ENCODE measurements at places on chromosomes 12 and 14. TPM values are rescaled to one million over a fixed set of nuclear protein-coding genes. Genes with fewer than 3 reads are reported as not detected.

GRCh38 chr12:93002293-93003054, 73.4 kb upstream of the EEA1 start:
- DNase-seq, result no peak

DNA sequence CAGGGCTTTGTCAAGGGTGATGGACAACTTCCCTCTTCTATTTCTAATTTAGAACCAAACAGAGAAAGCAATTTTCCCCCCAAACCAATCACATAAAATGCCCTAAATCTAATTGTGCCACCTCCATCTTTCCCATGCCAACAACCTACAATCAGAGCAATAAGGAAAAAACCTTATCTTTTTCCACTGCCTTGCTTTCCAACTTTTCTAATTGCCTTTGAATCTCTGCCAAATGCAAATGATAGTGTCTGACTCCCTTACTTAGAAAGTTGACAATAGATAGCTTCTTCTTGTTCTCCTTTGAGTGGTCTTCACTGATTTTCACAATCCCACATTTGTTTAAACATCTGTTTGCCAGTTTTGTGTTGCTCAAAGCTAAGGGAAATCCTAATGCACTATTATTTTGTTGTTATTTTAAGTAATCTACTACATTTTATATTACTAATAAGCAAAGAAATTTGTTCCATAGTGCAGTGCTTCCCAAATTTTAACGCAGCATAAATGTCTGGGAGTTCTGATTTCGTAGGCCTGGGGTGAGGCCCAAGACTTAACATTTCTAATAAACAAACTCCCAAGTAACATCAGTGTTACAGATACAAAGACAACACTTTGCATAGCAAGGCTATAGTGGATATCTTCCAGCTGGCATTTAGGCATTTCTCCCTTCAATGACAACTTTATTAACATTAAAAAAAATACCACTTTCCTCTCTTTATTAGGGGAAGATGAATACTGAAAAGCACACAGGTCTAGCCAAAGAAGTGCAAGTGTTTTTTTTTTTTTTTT, 696.3 kb upstream of the USP15 start:
- no peak for DNase-seq

DNA sequence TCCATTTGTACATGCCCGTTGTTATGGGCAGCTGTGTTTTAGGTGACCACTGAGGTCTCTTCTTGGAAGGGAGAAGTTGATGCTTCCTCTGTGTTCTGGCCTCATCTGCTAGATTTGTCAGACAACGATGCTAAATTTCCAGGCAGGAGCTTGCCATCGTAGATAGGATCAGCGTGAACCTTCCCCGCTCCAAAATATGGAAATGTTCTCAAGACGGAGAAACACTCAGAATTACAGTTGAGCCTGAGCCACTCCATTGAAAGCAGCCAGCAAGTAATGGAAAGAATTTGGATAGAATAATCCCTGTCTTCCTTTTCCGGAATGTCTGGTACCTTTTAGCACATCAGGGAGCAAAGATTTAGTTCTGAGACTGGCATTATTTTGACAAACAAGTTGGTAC, 34.8 kb downstream of the TUNAR start:
- no peak for DNase-seq

DNA sequence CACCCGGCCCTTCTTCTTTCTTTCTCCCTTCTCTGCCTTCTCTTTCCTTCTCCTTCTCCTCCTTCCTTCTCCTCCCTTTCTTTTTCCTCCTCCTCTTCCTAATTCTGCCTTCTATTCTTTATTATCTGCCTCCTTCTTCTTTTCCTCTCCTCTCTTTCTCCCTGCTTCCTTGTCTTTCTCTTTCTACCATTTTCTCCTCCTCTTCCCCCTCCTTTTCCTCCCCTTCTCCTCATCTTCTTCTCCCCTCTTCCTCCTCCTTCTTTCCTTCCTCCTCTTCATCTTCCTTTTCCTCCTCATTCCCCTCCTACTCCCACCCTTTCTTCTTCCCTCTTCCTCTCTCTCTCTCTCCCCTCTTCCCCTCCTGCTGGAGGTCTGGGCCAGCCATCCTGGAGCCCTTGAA, 294.9 kb upstream of the CRY1 start:
- no peak for DNase-seq

DNA sequence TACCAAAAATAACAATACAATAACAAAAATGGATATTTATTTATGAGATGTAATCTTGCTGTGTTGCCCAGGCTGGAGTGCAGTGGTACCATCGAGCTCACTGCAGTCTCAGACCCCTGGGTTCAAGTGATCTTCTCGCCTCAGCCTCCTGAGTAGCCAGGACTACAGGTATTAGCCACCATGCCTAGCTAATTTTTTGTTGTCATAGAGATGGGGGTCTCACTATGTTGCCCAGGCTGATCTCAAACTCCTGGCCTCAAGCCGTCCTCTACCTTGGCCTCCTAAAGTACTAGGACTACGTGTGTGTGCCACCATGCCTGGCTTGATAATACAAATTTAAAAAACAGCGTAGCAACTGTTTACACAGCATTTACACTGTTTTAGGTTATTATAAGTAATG, 23.1 kb downstream of the ARHGAP5 start:
- no peak for DNase-seq

DNA sequence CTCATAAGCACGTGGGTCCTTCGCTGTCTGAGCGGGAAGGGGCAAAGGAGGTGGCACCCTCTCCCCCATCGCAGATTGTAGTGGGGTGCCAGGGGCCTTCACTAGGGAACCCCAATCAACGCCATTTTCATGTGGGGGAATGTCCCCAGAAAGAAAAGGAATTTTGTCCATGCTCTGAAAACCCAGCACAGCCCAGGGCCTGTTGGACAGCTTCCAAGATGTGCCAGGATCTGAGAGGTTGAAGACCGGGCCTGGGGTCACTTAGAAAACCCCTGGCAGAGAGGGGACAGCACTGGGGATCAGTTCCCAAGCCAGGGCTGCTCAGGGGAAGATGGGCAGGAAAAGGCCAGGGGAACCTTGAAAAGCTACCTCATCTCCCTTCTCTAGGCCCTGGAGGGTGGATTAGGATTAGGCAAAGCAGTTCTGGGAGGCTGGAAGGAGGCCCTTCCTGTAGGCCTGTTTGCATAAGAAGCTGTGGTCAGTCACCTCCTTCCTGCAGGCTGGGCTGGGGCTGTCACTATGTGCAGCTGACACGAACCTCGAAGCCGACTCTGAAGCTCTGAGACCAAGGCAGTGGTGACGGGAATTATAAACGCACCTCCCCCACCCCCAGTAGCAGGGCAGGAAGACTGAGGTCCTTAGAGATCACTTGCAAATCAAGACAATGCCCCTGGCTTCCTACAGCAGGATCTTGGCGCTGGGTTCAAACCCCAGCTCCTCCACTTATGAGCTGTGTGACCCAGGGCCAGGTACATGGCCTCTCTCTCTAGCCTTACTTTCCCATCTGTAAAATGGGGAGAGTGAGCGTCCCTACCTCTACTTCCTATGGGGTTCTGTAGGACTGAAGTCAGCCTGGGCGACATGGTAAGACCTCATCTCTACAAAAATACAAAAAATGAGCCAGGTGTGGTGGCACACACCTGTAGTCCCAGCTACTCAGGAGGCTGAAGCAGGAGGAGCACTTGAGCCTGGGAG, 29.0 kb downstream of the TESC start:
- DNase-seq, result no peak

GRCh38 chr12:111091051-111091450, 170.7 kb upstream of the MYL2 start:
- no peak for DNase-seq

DNA sequence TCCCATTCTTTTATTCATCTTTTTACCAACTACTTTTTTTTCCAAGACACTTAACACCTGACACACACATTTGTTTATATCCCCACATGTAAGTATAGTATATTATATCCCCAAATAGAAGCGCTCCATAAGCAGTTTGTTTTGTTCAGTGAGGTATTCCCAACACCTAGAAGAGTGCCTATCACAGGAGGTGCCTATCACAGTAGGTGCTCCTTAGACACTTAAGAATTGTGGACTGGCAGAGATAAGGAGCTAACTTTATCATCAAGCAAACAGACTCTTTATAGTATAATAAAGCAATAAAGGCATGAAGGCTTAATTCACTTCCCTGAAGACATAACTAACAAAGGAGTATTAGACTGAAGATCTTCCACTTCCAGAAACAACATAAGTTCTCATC, 29.1 kb downstream of the OSBPL8 start:
- DNase-seq, result no peak

GRCh38 chr12:57630891-57631433, 2.0 kb downstream of the B4GALNT1 start:
- no peak for DNase-seq

DNA sequence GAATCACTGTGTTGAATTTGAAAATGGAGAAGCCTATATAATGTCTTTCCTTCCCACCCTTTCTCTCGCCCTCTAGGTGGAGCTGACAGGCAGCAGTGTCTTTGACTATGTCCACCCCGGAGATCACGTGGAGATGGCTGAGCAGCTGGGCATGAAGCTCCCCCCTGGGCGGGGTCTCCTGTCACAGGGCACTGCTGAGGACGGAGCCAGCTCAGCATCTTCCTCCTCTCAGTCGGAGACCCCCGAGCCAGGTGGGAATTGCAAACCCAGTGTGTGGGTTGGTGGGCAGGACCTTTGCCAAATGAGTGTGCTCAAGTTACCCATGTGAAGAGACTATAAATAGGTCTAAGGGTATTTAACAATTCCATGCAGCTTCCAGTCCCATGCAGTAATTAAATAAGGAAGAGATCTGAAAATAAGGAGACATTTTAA, 274.7 kb downstream of the EGLN3 start:
- no peak for DNase-seq

- DNase-seq, result no peak
Observed at GRCh38 chr12:6215120-6215807, 15.1 kb downstream of the CD9 start.

DNA sequence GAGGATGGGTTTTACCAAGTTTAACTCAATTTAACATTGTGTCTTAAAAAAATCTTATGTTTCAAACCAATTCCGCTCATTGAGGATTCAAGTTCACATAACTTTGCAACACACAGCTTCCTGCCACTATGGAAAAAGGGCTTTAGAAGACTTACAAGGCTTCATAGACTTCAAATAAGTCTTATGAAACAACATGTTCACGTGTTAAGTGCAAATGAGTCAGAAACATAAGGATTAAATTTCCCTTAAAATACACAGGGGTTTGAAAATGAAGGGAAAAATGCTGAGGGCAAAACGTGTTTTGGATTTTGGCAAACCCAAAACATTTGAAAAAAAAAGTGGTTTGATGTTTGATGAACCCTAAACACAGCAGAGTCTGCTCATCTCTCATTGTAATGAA, 364.8 kb downstream of the BMP4 start:
- DNase-seq, result no peak

GRCh38 chr12:99444859-99445316, 202.7 kb upstream of the GARIN6 start:
- no peak for DNase-seq

- no peak for DNase-seq
Observed at GRCh38 chr12:123914726-123915333, 57.8 kb downstream of the CCDC92 start.

GRCh38 chr14:89678768-89679167, 261.7 kb upstream of the FOXN3 start:
- DNase-seq, result no peak

- no peak for DNase-seq
Observed at GRCh38 chr14:52342849-52343596, 28.9 kb downstream of the PTGER2 start.

DNA sequence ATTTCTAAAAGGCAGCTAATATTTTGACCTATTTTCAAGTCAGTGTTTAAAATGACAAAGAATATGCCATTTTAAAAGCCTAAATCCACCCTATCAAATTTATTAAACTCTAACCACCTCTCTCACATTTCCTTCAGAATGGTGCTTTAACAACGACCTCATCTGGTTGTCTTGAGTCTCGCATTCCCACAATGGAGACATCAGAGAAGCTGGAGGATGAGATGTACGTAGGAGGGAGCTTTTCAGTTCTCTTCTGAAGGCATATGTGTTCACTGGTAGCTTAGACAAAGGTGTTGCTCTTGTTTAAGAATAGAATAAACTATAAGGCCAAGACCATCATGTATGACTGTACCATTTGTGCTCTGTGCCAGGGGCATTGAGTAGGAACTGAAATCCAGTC, 82.9 kb downstream of the BCL2L14 start:
- DNase-seq, result no peak

Gene IFI27L2
- total RNA-seq, result 92.3 TPM

Gene MYRFL
- not detected for total RNA-seq

Gene PIWIL1
- total RNA-seq, result 0.74 TPM

Gene RNASE7
- not detected for total RNA-seq

Gene CD69
- total RNA-seq, result not detected

Gene OASL
- total RNA-seq, result not detected

Gene MGAT4C
- 0.18 TPM for total RNA-seq
